ENCODE measurements at places on chromosomes 3 and 15.

DNA sequence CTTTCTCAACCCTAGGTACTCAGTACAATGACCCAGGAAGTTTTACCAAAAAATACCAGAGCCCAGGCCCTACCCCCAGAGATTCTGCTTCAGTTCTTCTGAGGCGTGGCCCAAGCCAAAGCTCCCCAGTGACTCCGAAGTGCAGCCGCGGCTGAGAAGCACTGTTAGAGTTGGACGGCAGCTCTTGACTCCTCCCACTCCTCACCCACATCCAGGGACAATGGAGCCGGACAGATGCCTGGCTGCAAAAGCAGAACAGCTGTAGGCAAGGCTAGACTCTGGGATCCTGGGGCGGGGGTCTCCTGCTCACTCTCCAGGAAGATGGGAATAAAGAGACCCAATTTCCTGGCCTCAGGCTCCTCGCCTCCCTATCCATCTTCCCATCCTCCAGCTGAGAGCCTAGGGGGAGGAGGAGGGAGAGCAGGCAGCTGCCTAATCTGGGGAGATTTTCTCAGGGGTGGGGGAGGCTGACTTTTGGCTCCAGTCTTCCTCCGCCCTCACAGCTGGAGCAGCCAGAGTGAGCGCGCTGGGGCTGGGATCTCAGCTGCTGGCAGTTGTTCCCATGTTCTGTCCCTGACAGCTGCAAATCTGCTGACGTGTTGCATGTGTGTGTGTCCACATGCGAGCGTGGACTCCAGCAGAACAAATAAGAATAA, 223.8 kb downstream of the OPA1 start:
- no peak for DNase-seq

GRCh38 chr15:90637693-90638092, 79.5 kb upstream of the BLM start:
- no peak for DNase-seq

GRCh38 chr3:78868570-78868969, 899.2 kb downstream of the ROBO1 start:
- no peak for DNase-seq

- DNase-seq: no peak
Measured at GRCh38 chr3:184156522-184156955, 1.4 kb downstream of the DVL3 start.

GRCh38 chr3:17182166-17182565, 297.4 kb downstream of the PLCL2 start:
- DNase-seq: no peak

DNA sequence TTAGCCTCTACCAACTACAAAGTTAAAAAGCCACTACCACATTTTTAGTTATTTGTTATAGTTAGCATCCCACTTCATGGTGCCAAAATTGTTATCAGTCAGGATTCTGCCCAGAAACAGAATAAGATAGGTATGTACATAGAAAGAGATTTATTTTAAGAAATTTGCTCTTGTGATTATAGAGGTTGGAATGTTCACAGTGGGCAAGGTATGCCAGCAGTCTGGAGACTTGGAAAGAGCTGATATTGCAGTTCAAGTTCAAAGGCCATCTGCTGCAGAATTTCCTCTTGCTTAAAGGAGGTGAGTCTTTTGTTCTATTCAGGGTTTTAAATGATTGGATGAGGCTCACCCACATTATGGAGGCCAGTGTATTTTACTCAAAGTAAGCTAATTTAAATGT, 143.8 kb upstream of the POU1F1 start:
- no peak for DNase-seq

Measured in activated CD8-positive, alpha-beta memory T cell treated with anti-CD3 and anti-CD28 coated beads for 4 hours (primary cell).